ENCODE measurements at places on chromosomes 5 and 9.

GRCh38 chr5:136605638-136606037 is 240.3 kb upstream of the TRPC7 start:
- DNase-seq = no peak

GRCh38 chr5:5755888-5756287 is 333.4 kb downstream of the ICE1 start:
- no peak for DNase-seq

GRCh38 chr5:151758141-151758429 is 346 bp downstream of the ATOX1 start:
- DNase-seq = no peak

- DNase-seq = no peak
Observed at GRCh38 chr5:118185018-118185417, 803.3 kb downstream of the DTWD2 start.

DNA sequence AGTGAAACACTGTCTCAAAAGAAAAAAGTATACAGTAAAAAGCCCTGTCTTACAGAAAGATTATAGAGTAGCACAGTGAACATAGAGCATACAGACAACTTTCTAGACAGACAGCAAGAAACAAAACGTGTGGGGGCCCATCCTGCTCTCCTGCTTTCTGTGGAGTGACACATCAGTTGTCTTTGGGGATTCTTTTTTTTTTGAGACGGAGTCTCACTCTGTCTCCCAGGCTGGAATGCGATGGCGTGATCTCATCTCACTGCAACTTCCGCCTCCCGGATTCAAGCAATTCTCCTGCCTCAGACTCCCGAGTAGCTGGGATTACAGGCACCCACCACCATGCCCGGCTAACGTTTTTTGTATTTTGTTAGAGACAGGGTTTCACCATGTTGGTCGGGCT is 14.9 kb downstream of the CDHR2 start:
- DNase-seq = no peak

DNA sequence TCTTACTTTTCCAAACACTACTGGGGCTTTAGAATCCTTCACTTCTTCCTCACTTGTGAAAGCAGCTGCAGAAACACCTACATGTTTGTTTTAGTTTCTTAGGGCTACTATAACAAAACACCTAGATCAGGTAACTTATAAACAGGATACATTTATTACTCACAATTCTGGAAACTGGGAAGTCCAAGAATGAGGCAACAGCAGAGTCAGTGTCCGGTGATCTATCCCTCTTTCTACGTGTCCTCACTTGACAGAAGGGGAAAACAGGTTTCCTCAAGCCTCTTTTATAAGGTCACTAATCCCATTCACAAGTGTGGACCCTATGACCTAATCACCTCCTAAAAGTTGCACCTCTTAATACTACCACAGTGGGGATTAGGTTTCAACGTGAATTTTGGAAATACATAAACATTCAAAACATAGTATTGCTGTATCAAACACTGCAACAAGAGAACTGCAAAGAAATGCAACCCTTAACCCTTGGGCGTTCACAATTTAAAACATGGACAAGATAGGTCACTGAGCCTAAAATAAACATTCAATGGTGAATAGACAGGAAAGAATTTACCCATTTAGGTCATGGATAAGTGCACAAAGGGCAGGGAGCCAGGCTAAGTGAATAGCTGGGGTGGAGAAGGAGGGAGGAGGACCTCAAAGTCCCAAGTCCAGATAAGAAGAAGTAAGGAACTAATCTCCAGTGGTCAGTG is 104.3 kb downstream of the PIK3R1 start:
- DNase-seq = no peak

DNA sequence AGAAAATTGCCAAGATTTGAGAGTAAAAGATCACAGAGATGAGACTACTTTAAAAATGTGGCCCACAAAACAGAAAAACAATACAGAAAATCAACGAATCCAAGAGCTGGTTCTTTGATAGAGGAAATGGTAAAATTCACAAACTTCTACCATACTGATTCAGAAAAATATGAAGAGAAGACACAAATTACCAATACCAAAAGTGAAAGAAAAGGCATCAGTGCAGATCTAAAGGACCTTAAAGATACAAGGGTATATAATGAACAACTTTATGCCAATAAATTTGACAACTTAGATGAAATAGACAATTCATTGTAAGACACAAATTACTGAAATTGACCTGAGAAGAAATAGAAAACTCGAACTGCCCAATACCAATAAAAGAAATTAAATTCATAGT is 24.4 kb upstream of the SLC1A1 start:
- no peak for DNase-seq

DNA sequence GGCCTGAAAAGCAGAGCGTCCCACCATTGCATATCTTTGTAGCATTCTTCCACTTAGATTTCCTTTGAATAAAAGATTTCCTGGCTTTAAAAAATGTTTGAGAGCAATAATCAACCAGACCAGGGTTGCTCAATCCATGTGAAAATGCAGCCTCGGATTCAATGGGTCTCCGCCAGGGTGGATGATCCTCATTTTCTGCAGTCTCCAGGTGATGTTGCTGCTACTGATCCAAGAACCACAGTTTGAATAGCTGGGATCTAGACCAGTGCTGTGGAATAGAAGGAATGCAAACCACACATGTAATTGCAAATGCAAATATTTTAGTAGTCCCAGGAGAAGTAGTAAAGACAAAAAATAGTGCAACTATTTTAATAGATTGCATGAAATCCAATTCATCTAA is 317.6 kb downstream of the IRX1 start:
- DNase-seq = no peak
